ENCODE measurements at places on chromosomes 6 and 20.

DNA sequence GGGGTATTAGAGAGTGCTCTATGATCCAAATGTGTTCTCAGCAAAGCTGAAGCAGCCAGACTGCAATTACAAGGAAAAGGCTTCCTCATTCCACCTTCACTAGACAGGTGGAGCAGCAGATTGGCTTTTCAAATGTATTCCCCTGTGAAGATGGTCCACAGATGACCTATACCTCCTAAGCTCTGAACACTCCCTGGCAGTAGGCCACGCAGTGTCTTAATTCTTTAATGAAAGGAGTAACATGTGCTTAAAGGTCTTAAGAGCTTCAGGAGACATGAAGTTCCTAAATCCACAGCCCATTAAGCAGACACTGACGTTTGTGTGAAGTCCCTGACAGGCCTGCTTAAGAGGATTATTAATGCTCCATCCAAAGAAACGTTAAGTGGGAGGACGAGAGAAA is 138.9 kb upstream of the NUP153 start:
- DNase-seq = no peak

GRCh38 chr20:3483784-3484183 is 13.0 kb downstream of the ATRN start:
- no peak for DNase-seq

DNA sequence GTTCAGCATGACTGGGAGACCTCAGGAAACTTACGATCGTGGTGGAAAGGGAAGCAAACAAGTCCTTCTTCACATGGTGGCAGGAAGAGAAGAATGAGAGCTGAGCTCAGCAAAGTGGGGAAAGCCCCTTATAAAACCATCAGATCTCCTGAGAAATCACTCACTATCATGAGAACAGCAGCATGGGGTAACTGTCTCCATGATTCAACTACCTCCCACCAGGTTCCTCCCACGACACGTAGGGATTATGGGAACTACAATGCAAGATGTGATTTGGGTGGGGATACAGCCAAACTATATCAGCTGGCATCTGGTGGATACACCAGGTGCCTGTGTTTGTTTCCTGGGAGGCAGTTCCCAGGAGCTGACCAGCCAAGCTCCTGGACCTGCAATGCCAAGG is 4.9 kb downstream of the DDO start:
- DNase-seq = no peak

DNA sequence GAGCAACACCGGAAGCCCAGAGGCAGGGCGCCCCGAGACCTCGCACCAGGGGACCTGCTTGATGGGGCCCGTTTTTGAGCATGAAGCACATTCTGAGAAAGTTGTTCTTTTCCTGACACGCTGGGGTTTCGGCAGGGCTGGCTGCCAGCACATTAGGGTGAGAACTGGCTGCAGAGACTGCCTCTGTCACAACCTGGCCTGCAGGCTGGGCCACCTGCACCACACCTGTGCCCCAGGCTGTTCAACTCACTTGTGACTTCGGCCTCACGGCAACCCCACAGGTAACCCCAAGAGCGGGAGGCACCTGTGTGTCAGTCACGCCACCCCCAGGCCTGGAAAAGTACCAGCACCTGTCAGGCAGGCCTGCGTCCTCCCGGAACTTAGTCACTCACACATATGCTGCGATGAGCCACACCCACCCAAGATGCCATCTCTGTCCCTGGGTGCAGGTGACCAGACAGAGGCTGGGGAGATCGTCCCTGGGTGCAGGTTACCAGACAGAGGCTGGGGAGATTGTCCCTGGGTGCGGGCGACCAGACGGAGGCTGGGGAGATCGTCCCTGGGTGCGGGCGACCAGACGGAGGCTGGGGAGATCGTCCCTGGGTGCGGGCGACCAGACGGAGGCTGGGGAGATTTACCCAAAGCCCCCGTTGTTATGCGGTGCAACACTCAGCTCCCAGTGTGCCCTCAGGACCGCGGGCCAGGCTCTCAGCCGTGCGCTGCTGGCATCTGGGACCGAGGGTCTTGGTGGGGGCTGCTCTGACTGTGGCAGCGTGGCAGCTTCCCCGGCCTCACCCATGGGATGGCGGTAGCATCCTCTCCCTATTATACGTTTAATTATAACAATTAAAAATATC is 82.5 kb upstream of the BHLHE23 start:
- DNase-seq = no peak

GRCh38 chr20:1484438-1485116 is 6.6 kb downstream of the SIRPB2 start:
- DNase-seq = no peak

GRCh38 chr6:32216285-32216684 is 7.6 kb downstream of the NOTCH4 start:
- no peak for DNase-seq
